ENCODE measurements at places on chromosomes 4 and X.

- DNase-seq: no peak
Observed at GRCh38 chr4:148048598-148048997, 316.7 kb downstream of the ARHGAP10 start.

GRCh38 chrX:11535156-11535919 lies 130.4 kb downstream of the ARHGAP6 start:
- DNase-seq: no peak

- no peak for DNase-seq
Observed at GRCh38 chrX:133523526-133523925, 108.2 kb upstream of the GPC4 start.

DNA sequence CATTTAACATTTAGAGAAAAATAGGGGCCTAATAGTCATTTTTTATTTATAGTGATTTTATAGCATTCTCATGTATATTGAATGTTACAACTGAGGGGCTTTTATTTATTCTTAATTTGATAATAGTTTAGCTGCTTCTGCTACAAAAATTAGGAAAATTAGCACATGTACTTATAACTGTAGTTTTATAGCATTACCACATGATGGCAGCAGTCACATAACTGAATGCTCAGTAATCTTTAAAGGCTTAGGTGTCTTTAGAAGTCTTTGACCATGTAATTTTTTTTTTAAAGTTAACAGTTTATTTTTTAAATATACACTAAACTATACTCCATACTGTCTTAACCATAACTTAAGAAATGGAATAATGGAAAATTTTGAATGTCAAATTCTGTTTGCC lies 136.6 kb downstream of the STAG2 start:
- DNase-seq: no peak

GRCh38 chr4:110064295-110064694 lies 134.1 kb downstream of the ELOVL6 start:
- DNase-seq: no peak

GRCh38 chr4:146029147-146029546 lies 90.5 kb upstream of the ZNF827 start:
- no peak for DNase-seq
